EH (cell line): ENCODE measurements at places on chromosomes 4 and X.

DNA sequence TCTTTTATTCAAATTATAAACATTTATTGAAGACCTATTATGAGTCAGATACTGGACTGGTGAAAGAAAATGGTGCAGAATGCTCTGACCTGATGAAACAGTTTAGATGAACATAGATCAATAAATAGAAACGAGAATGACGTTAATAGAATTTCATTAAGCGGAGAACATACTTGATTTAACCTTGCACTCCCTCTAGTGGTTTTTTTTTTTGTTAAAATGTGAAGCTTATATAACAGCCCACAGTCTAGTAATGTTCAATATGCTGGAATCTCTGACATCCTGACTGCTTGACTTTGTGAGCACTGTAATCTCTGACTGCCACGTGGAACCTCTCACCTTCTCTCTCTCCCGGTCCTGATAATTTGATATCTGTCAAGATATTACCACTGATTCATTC, 32.3 kb downstream of the HDAC8 start:
- peak; percentile 43 for DNase-seq

DNA sequence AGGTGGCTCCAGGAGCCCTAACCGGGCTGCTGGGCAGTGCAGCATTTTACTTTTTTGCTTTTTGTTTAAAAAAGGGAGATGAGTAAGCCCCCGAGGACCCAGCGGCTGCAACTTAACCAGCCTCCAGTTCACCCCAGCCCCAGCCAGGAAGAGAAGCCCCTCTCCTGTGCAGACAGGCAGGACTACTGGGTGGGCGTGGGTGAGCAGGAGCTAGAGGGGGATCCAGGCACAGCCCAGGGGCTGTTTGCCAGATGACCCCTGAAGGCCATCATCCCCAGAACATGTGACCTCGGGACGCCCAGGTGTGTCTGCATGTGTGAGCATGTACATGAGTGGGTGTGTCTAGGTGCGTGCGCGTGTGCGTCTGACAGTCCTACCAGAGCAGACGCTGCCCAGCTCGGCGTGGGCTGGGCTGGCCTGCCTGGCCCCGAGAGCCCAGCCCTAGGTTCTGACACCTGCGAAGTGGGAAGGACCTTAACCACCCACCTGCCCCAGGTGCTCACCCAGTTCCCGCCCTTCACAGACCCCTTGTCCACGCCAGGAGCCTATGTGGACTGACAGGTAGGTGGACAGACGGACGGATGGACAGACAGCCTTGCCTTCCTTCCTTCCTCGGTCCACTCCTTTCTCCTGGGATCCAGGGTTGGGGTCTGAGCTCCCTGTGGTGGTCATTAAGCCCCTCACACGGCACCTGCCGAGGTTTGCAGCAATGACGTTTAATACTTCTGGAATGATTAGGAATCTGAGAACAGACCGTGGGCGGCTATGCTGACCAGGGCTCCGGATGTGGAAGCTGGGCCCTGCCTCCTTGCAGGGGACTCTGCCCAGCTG, 7.8 kb upstream of the HAUS3 start:
- DNase-seq = no peak

GRCh38 chr4:77617203-77617602, 11.6 kb downstream of the CXCL13 start:
- DNase-seq = peak; percentile 35

- DNase-seq = peak; percentile 64
These were observed 62.7 kb downstream of the TRIM2 start for GRCh38 chr4:153266988-153267387.

GRCh38 chr4:55765070-55765469, 54.5 kb upstream of the EXOC1L start:
- DNase-seq = no peak

DNA sequence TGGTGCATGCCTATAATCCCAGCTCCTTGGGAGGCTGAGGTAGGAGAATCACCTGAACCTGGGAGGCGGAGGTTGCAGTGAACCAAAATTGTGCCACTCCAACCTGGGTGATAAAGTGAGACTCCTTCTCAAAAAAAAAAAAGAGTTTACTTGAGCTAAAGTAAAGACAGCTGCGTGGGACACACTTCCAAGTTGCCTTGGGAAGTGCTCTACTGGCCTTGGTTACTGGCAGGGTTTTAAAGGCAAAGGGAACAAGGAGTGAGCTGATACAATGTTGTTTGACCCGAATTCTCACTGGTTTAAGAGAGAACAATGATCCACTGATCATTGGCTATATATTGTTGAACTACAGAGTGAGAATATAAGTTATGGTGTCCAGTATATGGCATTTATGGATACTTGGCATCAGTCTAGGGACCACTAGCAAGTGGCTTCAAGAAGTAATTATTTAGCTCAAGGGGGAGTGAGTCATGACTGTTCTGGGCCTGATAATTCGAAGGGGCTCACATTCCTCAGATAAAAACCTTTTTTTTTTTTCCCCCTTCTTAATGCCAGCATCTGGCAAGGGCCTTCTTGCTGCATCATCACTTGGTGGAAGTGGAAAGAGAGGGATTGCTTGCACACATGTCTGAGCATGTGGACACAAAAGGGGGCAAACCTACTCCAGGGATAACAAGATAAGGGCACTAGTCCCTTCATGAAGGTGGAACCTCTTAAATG, 32.3 kb downstream of the GRK4 start:
- DNase-seq = peak; percentile 9

DNA sequence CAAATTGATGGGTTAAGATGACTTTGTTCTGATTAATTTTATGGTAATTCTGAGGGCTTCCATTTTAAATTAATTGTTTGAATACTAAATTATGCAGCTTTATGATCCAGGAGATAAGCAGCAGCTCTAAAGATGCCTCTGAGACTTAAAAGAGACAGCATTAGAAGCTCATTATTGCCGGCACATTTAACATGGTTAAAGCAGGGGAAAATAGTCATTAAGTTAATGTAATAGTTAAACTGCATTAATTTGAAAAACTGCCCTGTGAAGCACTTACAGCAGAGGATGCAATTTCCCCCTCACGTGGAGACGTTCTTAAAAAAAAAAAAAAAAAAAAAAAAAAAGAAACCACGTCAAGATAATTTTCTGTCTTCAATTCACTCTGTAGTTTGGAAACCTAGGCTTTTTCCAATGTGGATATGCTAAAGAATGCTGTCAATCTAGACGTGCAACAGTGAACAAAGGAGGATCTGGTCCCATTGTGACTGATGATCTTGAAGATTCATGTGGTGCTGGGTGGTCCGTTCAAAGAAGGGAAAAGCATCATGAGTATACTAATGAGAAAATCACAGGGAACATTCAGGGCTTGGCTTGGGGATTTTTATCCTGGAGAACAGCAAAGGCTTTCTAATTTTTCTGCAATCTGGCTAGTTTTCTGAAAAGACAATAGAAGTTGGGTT, 440.6 kb upstream of the HS3ST1 start:
- no peak for DNase-seq

- DNase-seq = no peak
These were observed 4.6 kb downstream of the CASP6 start for GRCh38 chr4:109698656-109699055.

GRCh38 chr4:39697740-39698423, at the start of gene UBE2K:
Gene UBE2K, plus strand, starts transcription at chr4:39698136. Its CDS starts 192 bp downstream, at chr4:39698328.
- DNase-seq = peak; percentile 91

DNA sequence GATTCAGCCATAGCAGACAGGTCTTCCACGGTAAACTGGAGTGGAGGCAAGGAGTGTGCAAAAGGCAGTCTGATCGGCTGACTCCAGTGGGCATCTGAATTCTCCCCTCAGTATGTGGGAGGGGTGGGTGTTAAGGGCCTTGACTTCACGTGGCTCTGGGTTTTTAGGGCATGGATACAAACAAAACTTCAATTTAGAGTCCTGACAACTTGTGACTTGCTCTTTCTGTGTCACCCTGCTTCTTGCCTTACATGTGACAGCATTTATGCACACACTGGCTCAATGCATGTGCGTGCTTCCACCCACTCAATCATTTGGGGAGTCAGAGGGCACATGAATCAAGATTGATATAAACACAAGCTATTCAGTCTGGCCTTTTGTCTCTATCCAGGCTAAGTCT, 17.5 kb downstream of the PLP1 start:
- DNase-seq = no peak

DNA sequence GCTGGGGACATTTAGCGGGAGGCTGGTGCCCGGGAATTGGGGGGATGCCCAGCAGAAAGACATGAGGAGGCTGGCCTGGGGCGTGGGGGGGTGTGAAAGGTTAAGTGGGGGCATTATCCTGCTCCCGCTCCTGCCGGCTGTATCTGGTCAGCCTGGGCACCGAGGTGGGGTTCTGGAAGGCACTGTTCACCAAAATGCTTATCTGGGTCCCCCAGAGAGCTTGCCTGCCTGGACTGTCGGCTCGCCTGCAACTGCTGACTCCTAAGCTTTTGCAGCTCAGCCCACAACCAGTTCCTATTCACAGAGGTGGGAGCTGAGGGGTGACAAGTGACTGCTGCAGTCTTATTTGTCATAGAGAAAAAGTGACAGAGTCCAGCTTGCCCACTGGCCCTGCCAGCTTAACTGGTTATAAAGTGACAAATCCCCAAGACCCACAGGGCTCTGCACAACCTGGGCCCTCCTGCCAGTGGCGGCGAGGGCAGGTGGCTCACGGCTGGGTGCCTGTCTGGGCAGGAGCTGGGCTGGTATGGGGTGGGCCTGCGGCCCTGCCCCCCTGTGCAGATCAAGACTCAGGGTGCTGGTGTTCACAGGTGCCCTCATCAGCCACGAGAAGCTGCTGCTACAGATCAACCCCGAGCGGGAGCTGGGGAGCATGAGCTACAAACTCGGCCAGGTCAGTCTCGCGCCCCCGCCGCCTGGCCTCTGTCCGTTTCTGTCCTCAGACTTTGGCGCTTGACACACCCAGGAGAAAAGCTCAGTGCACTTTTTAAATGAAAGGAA, 23.7 kb upstream of the MSANTD1 start:
- no peak for DNase-seq

- peak; percentile 57 for DNase-seq
These were observed 968 bp upstream of the NELFA start for GRCh38 chr4:2009651-2010233.

GRCh38 chr4:185134307-185134869, 8.7 kb upstream of the SLC25A4 start:
- peak; percentile 60 for DNase-seq

GRCh38 chr4:24632011-24632410, 47.7 kb upstream of the DHX15 start:
- DNase-seq = no peak

GRCh38 chr4:15420642-15421041, 7.2 kb upstream of the C1QTNF7 start:
- peak; percentile 68 for DNase-seq

- DNase-seq = no peak
These were observed 94.5 kb downstream of the SRPX start for GRCh38 chrX:38126179-38126578.

GRCh38 chr4:53432528-53433424, 55.3 kb downstream of the FIP1L1 start:
- no peak for DNase-seq

DNA sequence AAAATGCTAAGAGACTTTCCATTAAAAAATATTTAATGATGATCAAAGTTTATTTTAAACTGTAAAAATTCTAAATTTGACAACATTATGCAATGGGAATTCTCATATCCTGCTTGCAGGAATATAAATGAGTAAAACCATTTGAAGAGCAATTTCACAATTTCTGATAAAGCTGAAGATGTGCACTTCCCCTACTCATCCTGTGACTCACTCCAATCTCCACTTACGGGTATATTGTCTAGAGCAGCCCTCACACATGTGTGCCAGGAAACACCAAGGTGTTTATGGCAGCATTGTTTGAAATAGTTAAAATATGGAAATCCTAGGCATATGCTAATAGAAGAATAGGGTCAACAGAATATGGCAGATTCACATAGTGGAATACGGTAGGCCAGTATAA, 158.4 kb downstream of the PDHA2 start:
- no peak for DNase-seq

DNA sequence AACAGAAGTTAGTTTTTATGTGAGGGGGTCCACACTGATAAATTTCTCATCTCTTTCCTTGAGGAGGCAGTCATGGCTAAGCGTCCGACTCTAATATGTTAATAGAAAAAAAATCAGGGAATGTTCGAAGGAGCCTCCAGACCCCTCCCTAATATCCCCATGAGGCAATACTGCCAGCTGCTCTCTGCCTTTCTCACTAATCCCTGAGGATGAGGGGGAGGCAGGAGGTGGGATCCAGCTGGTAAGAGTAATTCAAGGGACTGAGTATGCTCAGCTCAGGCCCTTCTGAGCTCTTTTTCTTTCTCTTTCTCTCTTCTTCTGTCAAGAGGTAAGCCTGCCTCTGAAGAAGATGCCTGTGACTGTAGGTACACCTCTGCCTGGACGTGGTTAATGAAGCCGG, 51.7 kb downstream of the PIR start:
- no peak for DNase-seq

DNA sequence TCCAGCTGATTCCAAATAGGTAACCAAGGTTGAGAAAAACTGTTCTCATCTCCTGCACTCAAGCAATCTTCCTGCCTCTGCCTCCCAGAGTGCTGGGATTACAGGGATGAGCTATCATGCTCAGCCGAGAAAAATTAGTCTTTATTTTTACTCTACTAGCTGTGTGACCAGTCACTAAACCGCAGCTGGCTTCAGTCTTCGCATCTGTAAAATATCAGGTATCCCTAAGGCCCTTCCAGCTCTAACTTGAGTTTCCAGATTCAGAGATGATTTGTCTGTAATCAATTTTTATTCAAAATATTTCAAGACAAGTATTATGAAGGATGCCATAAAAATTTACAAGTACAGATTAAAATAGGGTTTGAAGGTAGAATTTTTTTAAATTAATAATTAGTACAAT, 3.5 kb downstream of the ADH6 start:
- no peak for DNase-seq

DNA sequence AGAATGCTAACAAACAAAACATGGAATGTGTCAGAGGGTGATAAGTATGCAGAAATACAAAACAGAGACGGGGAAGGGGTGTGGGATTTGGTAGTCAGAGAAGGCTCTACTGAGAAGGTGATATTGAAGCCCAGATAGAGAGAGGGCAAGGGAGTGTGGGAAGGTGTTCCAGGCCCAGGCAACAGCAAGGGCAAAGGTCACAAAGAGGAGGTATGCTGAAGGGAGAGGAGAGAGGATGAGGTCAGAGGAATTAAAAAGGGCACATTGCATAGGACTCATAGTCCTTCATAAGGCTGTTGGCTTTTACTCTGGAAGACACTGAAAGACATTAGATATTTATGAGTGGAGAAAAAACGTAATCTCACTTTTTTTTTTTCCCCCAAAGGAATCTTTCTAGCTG, 82.6 kb upstream of the TNIP3 start:
- no peak for DNase-seq

DNA sequence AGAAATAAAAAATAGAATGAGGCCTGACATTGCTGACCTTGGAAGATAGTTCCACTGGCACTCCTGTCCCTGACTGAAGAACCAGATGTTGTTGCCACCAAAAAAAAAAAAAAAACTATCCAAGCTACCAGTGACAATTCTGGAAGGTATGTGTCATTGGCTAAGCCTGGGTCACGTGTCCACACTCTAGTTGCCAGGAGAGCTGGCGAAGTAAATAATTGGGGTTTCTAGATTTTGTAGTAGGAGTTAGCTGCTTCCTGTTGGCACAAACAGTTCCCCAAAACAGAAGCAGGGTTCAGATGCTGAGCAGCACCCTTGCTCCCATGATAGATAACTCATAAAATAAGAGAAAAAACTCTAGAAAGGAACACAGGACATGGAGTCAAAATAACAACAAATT, 20.5 kb downstream of the MND1 start:
- DNase-seq = no peak

- peak; percentile 64 for DNase-seq
These were observed 58.9 kb downstream of the TLR10 start for GRCh38 chr4:38723726-38724474.

GRCh38 chr4:146916479-146917076, 29.1 kb downstream of the TTC29 start:
- peak; percentile 55 for DNase-seq
